ENCODE measurements at places on chromosomes 7 and 10. TPM values are rescaled to one million over a fixed set of nuclear protein-coding genes. Genes with fewer than 3 reads are reported as not detected.

The TUBAL3 gene
- total RNA-seq, result 0.11 TPM

The OR2A42 gene
- total RNA-seq, result not detected

The GAD2 gene
- not detected for total RNA-seq

The ABCB4 gene
- total RNA-seq, result 5.0 TPM

The EMX2 gene
- not detected for total RNA-seq

The NPY gene
- not detected for total RNA-seq

The KLF14 gene
- total RNA-seq, result not detected

The AGR3 gene
- total RNA-seq, result not detected

The ARMS2 gene
- total RNA-seq, result not detected

The TBXAS1 gene
- 4.2 TPM for total RNA-seq

The HOXA11 gene
- not detected for total RNA-seq

The GIMAP1 gene
- 5.6 TPM for total RNA-seq

The MYOZ1 gene
- 0.38 TPM for total RNA-seq

The MRM2 gene
- total RNA-seq, result 20.0 TPM

The CACNB2 gene
- total RNA-seq, result 45.7 TPM

The H2BK1 gene
- total RNA-seq, result not detected

DNA sequence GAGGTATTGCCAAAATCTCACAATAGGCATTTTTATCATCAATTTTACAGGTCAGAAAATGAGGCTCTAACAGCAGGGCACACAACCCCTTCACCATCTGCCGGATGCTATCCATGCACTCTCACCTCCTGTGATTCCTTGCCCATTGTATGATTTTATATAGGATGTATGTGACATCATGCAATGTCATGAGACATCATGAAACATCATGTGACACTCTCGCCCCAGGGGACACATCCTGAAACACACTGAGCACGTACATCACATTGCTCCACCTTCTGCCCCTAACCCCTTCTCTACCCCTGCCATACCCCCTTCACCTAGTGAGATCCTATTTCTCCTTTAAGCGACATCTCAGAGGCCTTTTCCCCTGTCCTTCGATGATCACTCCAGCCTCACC, 189.4 kb downstream of the FRMD4A start:
- DNase-seq, result no peak

GRCh38 chr7:137590071-137590755, 246.7 kb upstream of the PTN start:
- no peak for DNase-seq

- no peak for DNase-seq
These were observed 256.7 kb downstream of the KLF6 start for GRCh38 chr10:3528271-3528670.

- DNase-seq, result no peak
These were observed 3.1 kb upstream of the CRTAC1 start for GRCh38 chr10:98033515-98033914.

- no peak for DNase-seq
These were observed 70.7 kb downstream of the LCOR start for GRCh38 chr10:96902731-96903358.

DNA sequence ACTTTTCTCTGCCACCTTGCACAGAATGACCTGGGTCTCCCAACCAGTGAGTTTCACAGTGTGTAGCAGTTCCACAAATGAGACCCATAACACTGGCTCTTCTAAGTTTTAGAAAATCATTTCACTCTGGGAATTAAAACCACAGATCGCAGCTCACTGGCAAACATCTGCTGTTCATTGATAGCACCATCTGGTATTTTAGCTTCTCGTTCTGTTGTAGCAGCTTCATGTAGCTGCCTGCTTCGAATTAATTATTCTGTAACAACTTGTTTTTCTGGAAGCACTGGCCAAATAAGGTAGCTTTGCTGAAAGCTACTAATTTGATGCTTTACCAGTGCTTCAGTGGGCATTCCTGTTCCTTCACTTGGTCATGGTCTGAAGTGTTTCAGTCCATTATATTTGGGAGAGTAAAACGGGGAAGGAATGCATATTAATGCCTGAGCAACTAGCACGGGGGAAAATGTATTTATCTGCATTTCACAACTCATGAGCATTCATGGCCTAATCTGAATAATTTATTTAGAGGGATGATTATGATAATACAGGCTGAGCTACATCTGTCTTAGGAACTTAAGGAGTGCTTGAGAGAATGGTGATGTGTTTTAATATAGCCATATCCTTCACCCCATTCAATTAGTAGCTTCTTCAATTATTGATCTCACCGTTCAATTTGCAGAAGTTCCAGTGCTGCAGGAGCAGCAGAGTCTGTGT, 447.4 kb downstream of the XPNPEP1 start:
- no peak for DNase-seq

DNA sequence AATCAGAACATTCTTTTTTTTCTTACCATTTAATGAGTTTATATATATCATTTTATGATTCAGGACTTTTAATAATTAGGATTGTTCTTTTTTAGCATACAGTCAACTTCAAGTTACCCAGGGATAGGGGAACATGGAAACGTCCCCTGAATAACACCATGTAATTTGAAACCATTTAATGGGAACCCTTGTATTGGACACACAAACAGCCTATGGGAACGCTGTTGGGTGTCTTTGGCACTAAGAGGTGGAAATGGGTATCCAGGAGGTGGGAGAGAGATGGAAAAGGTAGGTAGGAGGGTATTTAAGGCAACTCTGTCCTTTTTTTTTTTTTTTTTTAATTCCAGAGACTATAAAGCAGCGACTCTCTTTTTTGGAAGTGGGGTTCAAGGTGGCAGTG, 2.6 kb downstream of the LUC7L2 start:
- DNase-seq, result no peak

- DNase-seq, result no peak
These were observed 3.3 kb upstream of the ADAMTS14 start for GRCh38 chr10:70669015-70669414.

- DNase-seq, result no peak
These were observed at the start of gene CARD11 for GRCh38 chr7:3043544-3044371. Gene CARD11, minus strand, starts transcription at chr7:3043867. Its CDS starts 85,361 bp downstream, at chr7:2958506.

DNA sequence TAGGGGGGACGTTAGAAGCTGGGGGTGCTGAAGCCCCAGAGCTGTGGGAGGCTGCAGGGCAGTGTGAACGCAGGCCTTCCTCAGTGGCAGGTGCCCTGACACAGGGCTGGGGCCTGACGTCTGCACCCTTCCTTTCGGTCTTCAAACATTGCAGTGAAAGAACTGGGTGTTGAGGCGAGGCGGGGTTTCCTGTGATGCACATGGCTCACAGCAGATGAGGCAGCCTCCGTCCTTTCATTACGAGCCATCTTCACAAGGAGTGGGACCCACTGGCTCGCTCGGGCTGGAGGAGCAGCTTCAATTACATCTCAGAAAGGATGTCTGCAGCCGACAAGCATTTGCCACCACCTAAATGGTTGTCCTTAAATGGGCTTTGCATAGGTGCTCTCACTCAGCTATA, 180.3 kb upstream of the SHH start:
- DNase-seq, result no peak

GRCh38 chr7:106639476-106640334, 21.3 kb downstream of the CCDC71L start:
- no peak for DNase-seq

GRCh38 chr10:92014620-92015019, 91.0 kb downstream of the BTAF1 start:
- DNase-seq, result no peak

DNA sequence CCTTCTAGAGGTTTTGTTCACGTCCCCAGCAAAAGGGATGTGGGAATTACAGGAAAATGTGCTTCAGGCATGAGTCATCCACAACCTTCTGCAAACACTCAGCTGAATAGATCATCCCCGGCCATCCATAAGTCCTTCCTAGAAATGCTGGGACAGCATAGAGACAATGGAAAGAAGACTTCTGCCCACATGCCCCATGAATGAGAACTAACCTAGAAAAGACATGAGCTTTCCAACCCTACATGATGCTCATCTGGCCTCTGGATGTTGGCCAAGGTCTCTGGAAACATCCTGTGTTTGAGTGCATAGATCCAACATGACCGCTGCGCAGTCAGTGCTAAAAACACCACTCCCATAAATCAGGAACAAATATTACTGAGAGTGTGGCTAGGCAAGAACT, 277.5 kb downstream of the PLXNA4 start:
- no peak for DNase-seq

DNA sequence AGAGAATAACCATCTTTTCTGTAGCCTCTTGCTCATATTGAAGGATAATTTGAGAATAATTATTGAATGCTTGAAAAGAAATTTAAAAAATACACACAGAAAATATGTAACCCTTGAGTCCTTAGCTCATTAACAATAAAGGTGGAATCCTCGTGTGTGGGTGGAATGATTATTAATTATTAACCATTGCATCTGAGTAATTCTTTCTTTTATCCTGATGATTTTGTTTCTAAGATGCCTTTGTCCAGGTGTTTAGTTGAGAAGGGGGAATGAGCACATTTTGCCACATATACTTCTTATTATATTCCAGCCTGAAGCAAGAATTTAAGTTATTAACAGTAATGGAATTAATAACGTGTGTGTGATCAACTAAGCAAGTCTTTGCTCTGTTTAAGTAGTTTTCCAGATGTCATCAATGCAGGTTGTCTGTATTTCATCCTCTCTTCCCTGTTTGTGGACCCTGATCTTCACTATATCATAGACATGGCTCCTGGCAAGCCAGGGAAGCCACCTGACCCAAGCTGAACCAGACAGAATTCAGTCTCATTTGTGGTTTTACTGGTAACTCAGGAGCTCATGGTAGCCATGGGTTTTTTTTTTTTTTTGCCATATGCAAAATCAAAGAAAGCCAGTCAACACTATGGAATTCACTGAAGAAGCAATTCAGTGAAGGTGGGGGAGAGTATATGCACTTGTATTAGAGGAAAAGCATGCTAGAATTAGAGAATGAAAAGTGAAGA, 144.3 kb downstream of the KIF20B start:
- DNase-seq, result no peak

- DNase-seq, result no peak
These were observed 33.2 kb upstream of the PLEKHA1 start for GRCh38 chr10:122341141-122341810.

DNA sequence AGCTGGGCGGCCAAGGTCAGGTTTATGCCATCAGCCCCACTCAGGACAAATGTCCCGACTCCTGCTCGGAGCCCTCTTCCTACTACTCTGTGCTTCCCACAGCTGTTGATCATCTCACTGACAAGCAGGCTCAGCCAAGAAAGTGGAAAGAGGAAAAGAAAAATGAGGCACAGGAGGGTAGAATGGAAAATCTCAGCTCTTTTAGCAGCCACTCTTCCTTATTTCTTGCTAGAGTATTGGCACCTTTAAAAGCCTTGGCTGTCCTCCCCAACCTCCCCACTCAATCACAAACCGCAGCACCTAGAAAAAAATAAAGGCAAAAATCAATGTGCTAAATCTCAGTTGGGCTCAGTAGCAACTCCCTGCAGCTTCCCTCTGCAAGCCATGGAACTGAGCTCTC, 35.3 kb upstream of the AGK start:
- no peak for DNase-seq

DNA sequence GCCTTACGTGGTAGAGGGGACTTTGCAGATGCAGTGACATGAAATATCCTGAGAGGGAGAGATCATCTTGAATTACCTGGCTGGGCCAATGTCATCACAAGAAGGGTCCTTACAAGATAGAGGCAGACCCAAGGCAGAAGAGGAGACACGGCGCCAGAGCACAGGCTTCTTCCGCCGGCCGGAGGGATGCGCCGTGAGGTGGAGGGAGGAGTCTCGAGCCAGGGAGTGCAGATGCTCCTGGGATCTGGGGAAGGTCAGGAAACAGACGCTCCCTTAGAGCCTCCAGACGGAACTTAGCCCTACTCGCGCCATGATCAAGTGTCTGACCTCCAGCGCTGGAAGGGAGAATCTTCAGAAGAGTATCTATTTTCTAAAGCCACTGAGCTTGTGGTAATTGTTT, 304.8 kb downstream of the GLRX3 start:
- no peak for DNase-seq

- no peak for DNase-seq
These were observed 103.4 kb upstream of the ANLN start for GRCh38 chr7:36286226-36286625.

- no peak for DNase-seq
These were observed 130.2 kb downstream of the SAMD9 start for GRCh38 chr7:92987538-92987937.

DNA sequence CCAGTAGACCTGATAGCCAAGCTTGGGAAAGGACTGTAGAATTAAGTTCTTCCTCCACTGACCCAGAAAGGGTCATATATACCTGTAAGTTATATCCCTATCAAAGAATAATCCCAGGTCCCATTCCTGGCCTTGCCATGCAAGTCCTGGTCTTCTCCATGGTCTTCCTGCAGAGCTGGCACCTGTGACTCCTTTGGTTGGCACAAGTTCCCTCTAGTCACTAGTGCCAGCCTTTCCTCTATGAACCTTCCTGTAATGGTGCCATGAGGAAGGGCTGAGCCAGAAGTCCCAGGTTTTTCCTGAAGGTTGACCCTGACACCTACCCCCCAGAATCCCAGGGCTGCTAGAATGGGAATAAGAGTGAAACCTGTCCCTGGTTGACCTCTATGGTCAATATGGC, 54.1 kb upstream of the UNC5B start:
- DNase-seq, result no peak

- no peak for DNase-seq
These were observed 154.6 kb upstream of the TARP start for GRCh38 chr7:38428041-38428440.

DNA sequence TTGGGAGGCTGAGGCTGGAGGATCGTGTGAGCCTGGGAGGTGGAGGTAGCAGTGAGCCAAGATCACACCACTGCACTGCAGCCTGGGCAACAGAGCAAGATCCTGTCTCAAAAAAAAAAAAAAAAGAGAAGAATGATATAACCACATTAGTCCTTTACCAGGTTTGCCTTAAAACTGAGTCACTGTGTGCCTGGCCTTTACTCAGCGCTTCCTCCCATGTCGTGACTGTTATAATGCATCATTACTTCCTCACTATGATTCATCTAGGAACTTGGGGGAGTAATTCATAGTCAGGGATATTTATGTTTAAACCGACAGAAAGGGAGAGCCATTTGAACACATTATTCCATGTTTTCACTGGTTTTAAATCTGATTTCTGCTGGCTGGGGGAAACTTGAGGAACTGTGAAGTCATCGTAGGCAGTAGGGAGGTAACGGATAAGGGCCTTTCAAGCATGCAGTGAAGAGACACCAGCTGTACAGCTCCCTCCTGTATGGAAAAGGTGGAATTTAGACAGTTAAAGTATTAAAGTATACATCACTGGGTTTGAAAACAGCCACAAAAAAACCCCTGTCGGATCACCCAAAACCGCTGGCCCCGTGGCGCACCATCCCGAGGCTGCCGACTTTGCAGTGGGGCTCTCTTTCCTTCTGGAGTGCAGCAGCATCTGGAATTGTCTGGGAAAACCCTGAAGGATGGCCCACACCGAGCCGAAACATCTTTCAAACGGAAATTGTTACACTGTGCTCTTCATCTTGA, 119.8 kb downstream of the NKX6-2 start:
- peak; percentile 6 for DNase-seq
